ENCODE measurements at places on chromosomes 7 and 10. TPM values are rescaled to one million over a fixed set of nuclear protein-coding genes. Genes with fewer than 3 reads are reported as not detected.

DNA sequence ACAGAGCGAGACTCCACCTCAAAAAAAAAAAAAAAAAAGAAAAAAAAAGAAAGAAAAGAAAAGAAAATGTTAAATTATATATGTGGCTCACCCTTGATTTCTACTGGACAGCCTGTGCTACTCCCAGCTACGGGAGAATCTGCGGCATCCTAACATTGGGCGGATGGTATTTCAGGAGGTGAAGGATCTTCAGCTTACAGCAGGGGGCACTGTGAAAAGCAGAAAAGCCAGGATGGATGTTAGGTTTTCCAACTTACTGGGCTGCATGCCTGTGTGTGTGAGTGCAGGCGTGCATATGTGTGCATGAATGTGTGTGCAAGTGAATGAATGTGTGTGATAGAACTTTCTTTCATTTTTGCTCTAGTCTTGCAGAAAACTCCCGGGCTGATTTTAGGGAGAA lies 1066.5 kb downstream of the TYW1 start:
- H3K4me3 ChIP-seq: no peak overlapping the region
- no peak for DNase-seq
- no peak overlapping the region for H3K27ac ChIP-seq

Gene ZNF425
- 0.95 TPM for total RNA-seq

Gene HNRNPH3
- total RNA-seq: 126 TPM

GRCh38 chr10:32057036-32057372 lies 779 bp upstream of the KIF5B start:
- no peak for DNase-seq
- peaks cover 27% of the 10 kb centered on the region for H3K4me1 ChIP-seq
- peak overlapping the region; percentile 97 for H3K4me3 ChIP-seq
- peaks cover 16% of the 10 kb centered on the region for H3K36me3 ChIP-seq
- H3K27ac ChIP-seq: peak overlapping the region; percentile 96

Gene EBLN1
- not detected for total RNA-seq

- H3K27ac ChIP-seq: no peak overlapping the region
- no peaks in the 10 kb centered on the region for H3K36me3 ChIP-seq
- H3K4me3 ChIP-seq: no peak overlapping the region
- H3K4me1 ChIP-seq: peaks cover 6% of the 10 kb centered on the region
- no peaks in the 10 kb centered on the region for H3K27me3 ChIP-seq
These were observed 246.7 kb downstream of the KLF6 start for GRCh38 chr10:3538291-3538655.

Gene PHKG1
- 1.6 TPM for total RNA-seq

Gene GFRA1
- 0.11 TPM for total RNA-seq

- H3K36me3 ChIP-seq: peaks cover 68% of the 10 kb centered on the region
- H3K4me3 ChIP-seq: no peak overlapping the region
- H3K27ac ChIP-seq: no peak overlapping the region
- no peak for DNase-seq
- peaks cover 40% of the 10 kb centered on the region for H3K4me1 ChIP-seq
These were observed 68.1 kb upstream of the PDGFA start for GRCh38 chr7:587767-588166.

GRCh38 chr7:122064971-122065370 lies 79.1 kb downstream of the AASS start:
- no peaks in the 10 kb centered on the region for H3K27me3 ChIP-seq
- H3K36me3 ChIP-seq: no peaks in the 10 kb centered on the region
- no peak for DNase-seq
- H3K27ac ChIP-seq: no peak overlapping the region
- H3K4me3 ChIP-seq: no peak overlapping the region

GRCh38 chr7:99000904-99001465 lies 122.7 kb downstream of the TRRAP start:
- no peaks in the 10 kb centered on the region for H3K27me3 ChIP-seq
- peaks cover 41% of the 10 kb centered on the region for H3K36me3 ChIP-seq
- peak overlapping the region; percentile 16 for H3K27ac ChIP-seq
- no peak overlapping the region for H3K4me3 ChIP-seq
- H3K4me1 ChIP-seq: peaks cover 3% of the 10 kb centered on the region
- no peak for DNase-seq

- H3K36me3 ChIP-seq: no peaks in the 10 kb centered on the region
- H3K27ac ChIP-seq: no peak overlapping the region
- H3K4me3 ChIP-seq: no peak overlapping the region
- H3K27me3 ChIP-seq: peaks cover 2% of the 10 kb centered on the region
- DNase-seq: peak; percentile 39
These were observed 25.2 kb upstream of the FIGNL1 start for GRCh38 chr7:50475340-50475739.

DNA sequence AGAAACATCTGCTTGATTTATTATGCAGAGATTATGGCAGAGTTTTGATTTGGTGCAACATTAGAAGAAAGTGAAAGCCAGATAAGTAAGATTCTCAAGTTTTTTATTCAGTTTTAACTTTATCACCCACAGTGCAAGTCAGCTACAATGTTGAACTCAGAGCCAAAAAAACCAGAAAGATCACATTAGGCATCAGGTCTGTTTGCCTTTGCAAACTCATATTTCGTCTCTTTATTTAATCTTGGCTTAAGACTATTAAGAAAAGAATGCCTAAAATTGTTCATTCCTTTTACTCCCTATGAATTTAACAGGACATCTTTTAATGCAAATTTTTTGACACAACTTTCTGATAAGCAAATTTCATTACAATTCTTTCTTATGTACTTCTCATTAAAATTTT lies 76.0 kb upstream of the TMEM26 start:
- H3K4me3 ChIP-seq: no peak overlapping the region
- no peaks in the 10 kb centered on the region for H3K36me3 ChIP-seq
- H3K27ac ChIP-seq: no peak overlapping the region
- peaks cover 5% of the 10 kb centered on the region for H3K27me3 ChIP-seq

- H3K4me1 ChIP-seq: no peaks in the 10 kb centered on the region
- H3K4me3 ChIP-seq: no peak overlapping the region
- no peaks in the 10 kb centered on the region for H3K36me3 ChIP-seq
- no peak for DNase-seq
These were observed 10.3 kb downstream of the GRIFIN start for GRCh38 chr7:2465928-2466327.

GRCh38 chr10:122490786-122491680 lies 29.7 kb downstream of the HTRA1 start:
- peaks cover 2% of the 10 kb centered on the region for H3K27me3 ChIP-seq
- H3K36me3 ChIP-seq: no peaks in the 10 kb centered on the region
- H3K27ac ChIP-seq: no peak overlapping the region
- no peak overlapping the region for H3K4me3 ChIP-seq
- peaks cover 18% of the 10 kb centered on the region for H3K4me1 ChIP-seq

Gene CHCHD1
- 37.1 TPM for total RNA-seq

Gene TEX47
- total RNA-seq: not detected

DNA sequence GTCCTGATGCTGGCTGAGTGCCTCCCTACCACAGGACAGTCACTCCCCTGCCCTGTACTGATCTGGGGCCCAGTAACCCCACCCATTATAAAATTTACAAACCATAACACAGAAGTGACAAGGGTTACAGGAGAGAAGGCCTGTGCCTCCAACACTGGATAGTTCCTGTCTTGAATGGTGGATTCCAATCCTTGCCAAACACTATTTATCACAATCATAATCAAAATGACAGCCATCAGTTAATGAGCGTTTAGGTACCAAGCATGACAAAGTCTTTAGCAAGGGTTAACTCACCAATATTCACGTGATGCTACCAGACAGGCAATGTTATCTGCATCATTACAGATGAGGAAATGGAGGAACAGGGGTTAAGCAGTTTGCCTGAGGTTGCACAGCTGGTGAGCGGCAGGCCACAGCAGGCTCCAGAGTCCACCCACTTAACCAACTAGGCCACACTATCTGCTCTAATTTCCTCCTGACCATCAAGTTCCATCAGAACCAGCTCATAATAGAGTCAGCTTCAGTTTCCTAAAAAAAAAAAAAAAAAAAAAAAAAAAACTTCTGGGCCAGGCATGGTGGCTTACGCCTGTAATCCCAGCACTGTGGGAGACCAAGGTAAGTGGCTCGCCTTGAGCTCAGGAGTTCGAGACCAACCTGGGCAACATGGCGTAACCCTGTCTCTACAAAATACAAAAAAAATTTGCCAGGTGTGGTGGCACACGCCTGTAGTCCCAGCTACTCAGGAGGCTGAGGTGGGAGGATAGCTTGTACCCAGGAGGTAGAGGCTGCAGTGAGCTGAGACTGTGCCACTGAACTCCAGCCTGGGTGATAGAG lies 14.2 kb downstream of the PDLIM1 start:
- H3K4me3 ChIP-seq: no peak overlapping the region
- no peak overlapping the region for H3K27ac ChIP-seq
- DNase-seq: no peak
- H3K36me3 ChIP-seq: no peaks in the 10 kb centered on the region
- no peaks in the 10 kb centered on the region for H3K27me3 ChIP-seq

GRCh38 chr7:111711426-111712065 lies 149.3 kb upstream of the IMMP2L start:
- no peak overlapping the region for H3K4me3 ChIP-seq
- no peak for DNase-seq
- peaks cover 9% of the 10 kb centered on the region for H3K27me3 ChIP-seq
- no peaks in the 10 kb centered on the region for H3K4me1 ChIP-seq
- no peaks in the 10 kb centered on the region for H3K36me3 ChIP-seq
- no peak overlapping the region for H3K27ac ChIP-seq

GRCh38 chr7:776992-777727 lies 50.1 kb upstream of the PRKAR1B start:
- H3K27ac ChIP-seq: no peak overlapping the region
- H3K27me3 ChIP-seq: no peaks in the 10 kb centered on the region
- no peak for DNase-seq
- peaks cover 24% of the 10 kb centered on the region for H3K36me3 ChIP-seq
- H3K4me1 ChIP-seq: no peaks in the 10 kb centered on the region
- H3K4me3 ChIP-seq: no peak overlapping the region

Gene COBL
- total RNA-seq: not detected

Gene PPP1R17
- total RNA-seq: not detected

DNA sequence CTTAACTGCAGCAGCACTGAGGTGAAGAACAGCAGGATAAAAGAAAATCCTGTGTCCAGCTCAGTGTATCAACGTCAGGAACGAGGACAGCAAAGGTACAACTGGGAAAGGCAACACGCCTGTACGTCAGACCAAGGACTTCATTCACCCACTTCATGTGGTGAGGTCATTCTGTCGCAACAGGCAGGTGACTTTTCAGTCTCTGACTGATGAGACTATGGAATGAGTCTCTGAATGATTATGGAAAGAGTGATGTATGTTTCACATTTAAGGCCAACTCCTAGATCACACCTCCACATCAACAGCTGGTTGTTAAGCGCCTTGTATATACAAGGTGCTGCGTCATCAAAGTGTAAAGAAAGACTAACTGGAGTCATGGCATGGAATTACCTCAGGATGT lies 297.6 kb upstream of the SP8 start:
- peaks cover 6% of the 10 kb centered on the region for H3K27me3 ChIP-seq
- no peaks in the 10 kb centered on the region for H3K4me1 ChIP-seq
- no peak for DNase-seq
- no peak overlapping the region for H3K27ac ChIP-seq

DNA sequence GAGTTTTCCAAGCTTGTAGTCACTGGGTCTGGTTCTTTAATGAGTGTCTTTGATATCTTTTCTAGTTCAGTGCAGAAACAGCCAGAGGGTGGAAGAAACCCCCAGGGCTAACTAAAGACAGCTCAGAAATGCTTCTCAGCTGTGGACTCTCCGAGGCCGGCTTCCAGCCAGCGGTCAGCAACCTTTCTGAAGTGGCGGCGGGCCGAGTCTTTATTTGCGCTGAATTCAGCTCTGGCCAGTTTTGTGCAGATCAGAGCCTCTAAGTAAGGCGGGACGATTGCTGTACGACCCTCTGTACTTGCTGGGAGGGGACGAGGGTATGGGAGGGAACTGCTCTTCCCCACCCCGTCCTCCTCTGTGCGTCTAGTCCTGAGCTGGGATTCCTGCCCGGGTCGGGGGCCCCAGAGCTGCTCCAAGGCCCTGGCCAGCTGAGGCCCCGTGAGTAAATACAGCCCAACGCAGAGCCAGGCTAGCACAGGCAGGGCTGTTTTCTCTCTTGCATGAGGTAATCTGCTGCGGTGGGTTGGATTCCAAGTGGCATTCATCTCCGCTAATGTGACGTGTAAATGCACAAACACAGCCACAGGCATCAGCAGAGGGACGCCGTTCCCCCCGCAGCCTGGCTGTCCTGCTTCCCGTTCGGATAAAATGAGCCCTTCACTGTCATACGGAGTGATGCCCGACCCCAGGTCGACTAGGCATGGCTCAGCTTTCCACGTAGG lies 159.8 kb downstream of the PIP4K2A start:
- H3K27me3 ChIP-seq: no peaks in the 10 kb centered on the region
- no peak for DNase-seq
- H3K36me3 ChIP-seq: peaks cover 22% of the 10 kb centered on the region
- no peak overlapping the region for H3K27ac ChIP-seq
- H3K4me1 ChIP-seq: peaks cover 11% of the 10 kb centered on the region

DNA sequence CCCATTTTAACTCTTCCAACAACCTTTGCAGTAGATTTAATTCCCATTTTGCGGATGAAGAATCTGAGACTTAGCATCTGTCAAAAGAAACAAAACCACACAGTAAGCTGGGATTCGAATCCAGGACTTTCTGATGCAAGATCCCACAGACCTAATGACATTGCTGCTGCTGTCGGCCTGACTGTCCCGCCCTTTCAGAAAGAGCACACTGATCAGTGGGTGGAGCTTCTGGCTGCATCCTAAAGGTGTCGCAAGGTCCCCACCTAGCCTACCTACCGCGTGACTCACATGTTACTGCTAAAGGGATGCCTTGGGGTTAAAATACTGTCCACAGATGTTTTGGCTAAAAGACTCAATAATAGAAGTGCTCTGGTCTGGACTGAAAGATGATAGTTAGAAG lies 134.7 kb downstream of the EMX2 start:
- no peak overlapping the region for H3K4me3 ChIP-seq
- no peaks in the 10 kb centered on the region for H3K4me1 ChIP-seq
- H3K27ac ChIP-seq: no peak overlapping the region
- no peaks in the 10 kb centered on the region for H3K36me3 ChIP-seq

DNA sequence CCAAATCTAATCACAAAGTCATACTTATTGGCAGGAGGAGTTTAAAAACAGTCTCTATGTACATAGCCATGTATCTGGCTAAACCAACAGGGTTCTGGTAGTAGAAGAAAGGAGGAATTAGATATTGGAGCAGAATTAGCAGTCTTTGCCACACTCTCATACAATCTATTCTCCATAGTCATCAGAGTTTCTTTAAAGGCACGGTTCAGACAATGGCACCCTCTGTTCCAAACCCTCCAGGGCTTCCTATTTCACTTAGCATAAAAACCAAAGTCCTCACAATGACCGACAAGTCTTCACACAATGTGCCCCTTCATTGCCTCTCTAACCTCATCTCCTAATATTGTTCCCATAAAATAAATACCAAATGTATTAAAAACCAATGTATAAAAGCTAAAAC lies 12.7 kb downstream of the ZNF438 start:
- no peaks in the 10 kb centered on the region for H3K27me3 ChIP-seq
- peaks cover 2% of the 10 kb centered on the region for H3K4me1 ChIP-seq
- no peak for DNase-seq
- H3K27ac ChIP-seq: no peak overlapping the region

- no peaks in the 10 kb centered on the region for H3K4me1 ChIP-seq
- H3K4me3 ChIP-seq: no peak overlapping the region
- H3K27me3 ChIP-seq: peaks cover 6% of the 10 kb centered on the region
- no peaks in the 10 kb centered on the region for H3K36me3 ChIP-seq
- H3K27ac ChIP-seq: no peak overlapping the region
These were observed 222.5 kb upstream of the TCERG1L start for GRCh38 chr10:131533846-131534526.

Gene CLDN4
- 0.16 TPM for total RNA-seq

Gene TUBAL3
- total RNA-seq: not detected

Gene PAPOLB
- total RNA-seq: not detected

Gene TRIM50
- total RNA-seq: not detected

Measured in activated CD4-positive, alpha-beta T cell treated with anti-CD3 and anti-CD28 coated beads for 36 hours (primary cell).